T-cell (primary cell): ENCODE measurements at places on chromosomes 3 and 15. TPM values are rescaled to one million over a fixed set of nuclear protein-coding genes. Genes with fewer than 3 reads are reported as not detected.
A peak's percentile ranks its signal among the peaks of the same experiment; 100 is the strongest.

CAMK2N2 gene
- total RNA-seq = not detected

SAMMSON gene
- not detected for total RNA-seq

LRRC34 gene
- total RNA-seq = 0.56 TPM

GRCh38 chr3:140953028-140953960 is 11.7 kb downstream of the SLC25A36 start:
- DNase-seq = no peak

- no peak for DNase-seq
Measured at GRCh38 chr15:86834115-86834863, 754.6 kb downstream of the AGBL1 start.

DNA sequence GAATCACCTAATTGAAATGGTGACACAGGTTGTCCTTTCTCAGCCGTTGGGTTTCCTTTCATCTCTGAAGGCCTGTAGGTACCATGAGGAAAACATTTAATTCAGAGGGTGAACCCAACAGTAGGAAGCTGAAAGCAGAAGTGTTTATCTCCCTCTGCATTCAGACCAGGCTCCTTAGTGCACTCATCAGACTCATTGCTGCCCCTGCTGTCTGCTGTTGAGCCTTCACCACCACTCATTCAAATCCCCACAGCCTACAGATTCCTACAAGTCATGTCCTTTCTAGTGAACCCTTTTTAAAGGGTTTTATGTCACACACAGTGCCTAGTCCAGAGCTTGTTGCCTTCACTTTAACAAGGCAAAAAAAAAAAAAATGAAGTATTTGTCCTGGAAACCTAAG is 13.4 kb downstream of the WDR48 start:
- DNase-seq = peak; percentile 7

DNA sequence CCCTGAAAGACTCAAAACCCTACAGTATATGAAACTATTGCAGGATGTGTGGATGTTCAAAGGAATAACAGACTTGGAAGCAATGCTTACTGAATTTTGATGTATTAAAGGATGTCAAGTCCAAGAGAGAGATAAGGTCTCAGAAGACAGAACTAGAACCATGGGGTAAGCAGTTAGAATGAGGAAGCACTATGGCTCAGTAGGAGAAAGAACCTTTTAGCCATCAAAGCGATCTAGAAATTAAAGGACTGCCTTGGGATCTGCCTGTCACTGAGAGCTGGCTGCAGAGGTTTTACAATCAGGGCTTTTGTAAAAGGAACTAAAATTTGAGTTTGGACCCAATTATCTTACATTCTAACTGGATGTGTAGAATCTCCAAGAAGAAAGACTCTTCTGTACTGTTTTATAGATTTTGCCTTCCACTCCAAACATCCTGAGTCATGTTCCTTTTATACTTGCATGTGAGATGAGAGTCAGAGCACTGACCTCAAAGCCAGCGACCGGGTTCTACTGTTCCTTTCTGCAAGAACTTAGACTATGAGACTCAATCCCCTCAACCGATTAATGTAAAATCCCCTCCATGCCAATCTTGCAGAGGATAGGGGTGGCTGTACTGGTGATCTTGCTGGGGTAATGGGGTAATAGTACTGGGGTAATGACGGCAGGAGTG is 412.3 kb upstream of the TPRG1 start:
- DNase-seq = no peak

GRCh38 chr3:115838786-115839185 is 215.5 kb downstream of the GAP43 start:
- no peak for DNase-seq

DNA sequence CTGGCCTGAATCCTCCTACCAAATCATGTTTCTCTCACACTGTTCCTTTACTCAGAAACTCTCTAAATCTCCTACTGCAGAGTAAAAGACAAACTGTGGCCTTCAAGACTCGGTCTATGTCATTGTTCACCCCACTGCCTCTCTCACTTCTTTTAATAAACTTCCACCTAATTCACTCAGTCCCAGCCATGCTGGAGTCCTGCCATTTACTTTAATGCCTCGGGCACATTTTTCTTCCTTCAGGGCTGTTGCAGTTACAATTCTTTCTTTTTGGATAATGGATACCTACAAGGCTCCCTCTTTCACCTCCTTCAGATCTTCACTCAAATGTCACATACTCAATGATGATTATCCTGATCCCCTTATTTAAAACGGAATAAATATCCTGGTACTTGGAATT is 955.6 kb downstream of the ROBO1 start:
- DNase-seq = no peak

DNA sequence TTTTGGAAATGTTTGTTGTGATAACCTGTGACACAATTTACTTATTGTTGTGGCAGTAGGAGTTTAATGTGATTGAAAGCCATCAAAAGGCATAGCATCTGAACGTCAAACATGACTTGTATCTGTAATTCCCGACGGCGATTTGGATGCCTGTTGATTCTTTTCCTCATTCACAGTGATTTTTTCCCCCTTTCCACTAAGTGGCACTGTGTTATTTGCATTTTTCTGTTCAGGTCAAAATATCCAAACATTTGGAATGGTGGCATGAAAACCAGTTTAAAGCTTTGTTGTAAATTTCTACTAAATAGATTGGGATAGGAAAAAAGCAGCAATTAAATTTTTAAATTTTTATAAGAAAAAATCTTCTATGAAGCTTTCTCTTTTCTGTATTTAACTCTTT is 259.9 kb upstream of the KCNH8 start:
- DNase-seq = no peak
